Activated naive CD4-positive, alpha-beta T cell (primary cell): ENCODE measurements at places on chromosomes 5 and 9.

DNA sequence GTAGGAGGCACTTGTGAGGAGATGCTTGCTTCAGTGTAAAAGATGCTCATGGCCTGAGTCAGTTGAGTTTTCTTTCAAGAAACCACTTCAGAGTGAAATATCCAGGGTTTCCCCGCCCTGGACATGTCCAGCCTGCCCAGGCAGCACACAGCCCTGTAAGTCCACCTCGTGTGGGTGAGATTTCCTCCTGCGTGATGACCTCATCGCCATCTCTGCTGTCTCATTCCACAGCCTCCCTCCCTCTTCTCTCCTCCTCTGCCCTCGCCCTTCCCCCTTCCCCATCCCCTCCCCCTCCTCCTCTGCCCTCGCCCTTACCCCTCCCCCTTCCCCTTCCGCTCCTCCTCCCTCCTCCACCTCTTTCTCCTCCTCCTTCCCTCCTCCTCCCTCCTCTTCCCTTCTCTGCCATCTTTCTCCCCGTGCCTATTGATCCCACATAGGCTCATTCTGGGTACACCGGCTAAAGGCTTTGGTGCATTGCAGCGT, 34.0 kb upstream of the NCS1 start:
- no peak for DNase-seq

GRCh38 chr5:78496373-78496772, 136.0 kb downstream of the SCAMP1 start:
- DNase-seq: no peak

- no peak for DNase-seq
These were observed 50.4 kb upstream of the ALDH1B1 start for GRCh38 chr9:38342096-38342495.

- DNase-seq: no peak
These were observed 58.5 kb upstream of the S1PR3 start for GRCh38 chr9:88932766-88933165.

GRCh38 chr9:95773053-95773418, 102.5 kb upstream of the ERCC6L2 start:
- DNase-seq: no peak

DNA sequence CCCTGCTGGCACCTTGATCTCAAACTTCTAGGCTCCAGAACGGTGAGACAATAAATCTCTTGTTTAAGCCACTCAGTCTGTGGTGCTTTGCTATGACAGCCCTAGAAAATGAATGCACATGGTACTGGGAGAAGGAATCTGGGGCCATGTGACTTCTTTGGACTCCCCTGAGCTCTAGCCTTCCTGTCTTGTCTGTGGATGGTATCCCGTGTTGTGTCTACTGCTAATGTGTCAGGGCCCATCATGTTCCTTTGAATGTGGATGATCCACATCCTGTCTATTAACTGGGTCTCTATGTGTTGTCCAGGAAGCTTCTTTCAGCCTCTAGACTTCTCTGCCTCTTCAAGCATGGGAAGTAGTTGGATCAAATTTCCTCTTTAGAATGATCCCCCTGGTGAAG, 25.1 kb downstream of the IL7R start:
- no peak for DNase-seq

GRCh38 chr5:7320701-7321301, 75.1 kb upstream of the ADCY2 start:
- no peak for DNase-seq

- DNase-seq: no peak
These were observed 107.6 kb upstream of the RASGRF2 start for GRCh38 chr5:80852331-80853245.

DNA sequence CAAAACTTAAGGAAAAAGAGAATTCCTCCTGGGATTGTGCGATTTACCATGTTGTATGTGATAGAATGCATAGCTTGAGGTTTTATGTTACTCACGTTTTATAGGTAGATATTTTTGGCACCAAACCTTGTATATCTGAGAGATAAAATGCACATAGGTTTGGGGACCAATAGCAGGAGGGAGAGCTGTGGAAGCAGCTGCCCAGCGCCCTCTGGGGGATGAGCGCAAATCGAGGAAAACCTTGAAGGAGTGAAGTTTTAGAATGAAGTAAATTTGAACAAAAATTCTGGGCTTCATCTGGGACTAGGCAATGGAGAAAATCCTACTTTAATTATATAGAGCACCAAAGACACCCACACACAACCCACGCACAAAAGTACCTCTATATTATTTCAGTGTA, 197.0 kb downstream of the ADCY2 start:
- no peak for DNase-seq

DNA sequence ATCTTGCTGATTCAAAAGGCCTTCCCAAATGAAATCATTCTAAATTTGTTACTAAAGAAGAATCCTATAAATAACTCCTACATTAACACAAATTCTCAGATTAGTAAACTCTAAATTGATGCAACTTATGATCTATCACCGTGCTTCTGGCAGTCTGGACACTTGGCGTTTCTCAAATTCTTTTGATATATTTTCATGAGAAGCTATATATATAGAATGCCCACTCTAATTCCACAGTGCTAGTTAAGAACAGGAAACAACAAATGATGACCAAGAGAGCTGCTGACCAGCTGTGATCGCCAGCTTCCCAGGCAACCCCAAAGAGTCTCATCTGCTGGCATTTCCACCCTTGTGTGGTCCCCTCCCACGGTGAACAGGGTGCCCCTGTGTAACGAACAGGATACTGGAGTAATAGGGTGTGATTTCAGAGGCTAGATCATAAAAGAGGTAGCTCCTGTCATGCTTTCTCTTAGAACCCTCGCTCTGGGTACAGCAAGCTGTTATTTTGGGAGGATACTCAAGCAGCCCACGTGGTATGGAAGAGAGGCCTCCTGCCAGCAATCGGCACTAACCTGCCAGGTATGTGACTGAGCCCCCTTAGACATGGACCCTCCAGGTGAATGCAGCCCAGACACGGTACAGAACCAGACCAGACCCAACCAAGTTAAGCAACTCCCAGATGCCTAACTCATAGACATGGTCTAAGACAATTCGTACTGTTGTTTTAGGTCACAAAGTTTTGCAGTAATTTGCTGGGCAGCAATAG, 64.7 kb downstream of the CDC14B start:
- DNase-seq: no peak

- no peak for DNase-seq
These were observed 86.9 kb downstream of the UGCG start for GRCh38 chr9:111983484-111983908.
